Upper lobe of right lung (tissue), 1 donor: ENCODE measurements at places on chromosomes 13 and 19.

DNA sequence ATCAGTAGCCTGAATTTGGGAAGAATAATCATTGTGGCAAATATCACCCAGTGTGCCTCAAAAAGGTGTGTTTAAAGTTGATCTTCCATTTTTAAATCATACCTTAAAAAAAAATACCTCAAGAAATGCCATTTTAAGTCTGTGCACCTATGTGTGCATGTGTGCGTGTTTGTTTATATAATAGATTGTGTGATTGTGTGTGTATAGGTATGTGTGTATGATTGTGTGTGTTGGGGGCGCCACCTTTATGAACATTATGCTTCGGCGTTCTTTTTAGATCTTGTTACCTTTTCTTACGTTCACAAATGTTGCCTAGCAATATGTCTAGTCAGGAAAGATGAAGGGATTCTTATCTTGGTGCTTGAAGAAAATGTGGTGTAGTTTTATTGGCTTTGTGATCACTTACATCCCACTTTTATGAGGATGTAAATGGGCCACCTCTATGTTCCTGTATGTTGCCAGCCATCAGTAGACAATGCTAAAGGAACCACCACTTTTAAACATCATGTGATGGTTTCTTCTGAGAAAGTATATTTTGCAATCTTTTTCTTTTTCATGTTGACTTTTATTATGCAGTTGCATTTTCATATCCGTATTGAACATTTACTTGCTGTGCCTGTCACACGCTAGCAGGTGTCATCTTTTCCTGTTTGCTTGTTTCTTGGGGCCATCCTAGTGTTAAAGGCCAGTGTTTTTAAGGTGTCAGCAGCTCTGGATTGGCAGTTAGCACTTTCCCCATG, 2.2 kb upstream of the IRS2 start:
- no peak for DNase-seq

DNA sequence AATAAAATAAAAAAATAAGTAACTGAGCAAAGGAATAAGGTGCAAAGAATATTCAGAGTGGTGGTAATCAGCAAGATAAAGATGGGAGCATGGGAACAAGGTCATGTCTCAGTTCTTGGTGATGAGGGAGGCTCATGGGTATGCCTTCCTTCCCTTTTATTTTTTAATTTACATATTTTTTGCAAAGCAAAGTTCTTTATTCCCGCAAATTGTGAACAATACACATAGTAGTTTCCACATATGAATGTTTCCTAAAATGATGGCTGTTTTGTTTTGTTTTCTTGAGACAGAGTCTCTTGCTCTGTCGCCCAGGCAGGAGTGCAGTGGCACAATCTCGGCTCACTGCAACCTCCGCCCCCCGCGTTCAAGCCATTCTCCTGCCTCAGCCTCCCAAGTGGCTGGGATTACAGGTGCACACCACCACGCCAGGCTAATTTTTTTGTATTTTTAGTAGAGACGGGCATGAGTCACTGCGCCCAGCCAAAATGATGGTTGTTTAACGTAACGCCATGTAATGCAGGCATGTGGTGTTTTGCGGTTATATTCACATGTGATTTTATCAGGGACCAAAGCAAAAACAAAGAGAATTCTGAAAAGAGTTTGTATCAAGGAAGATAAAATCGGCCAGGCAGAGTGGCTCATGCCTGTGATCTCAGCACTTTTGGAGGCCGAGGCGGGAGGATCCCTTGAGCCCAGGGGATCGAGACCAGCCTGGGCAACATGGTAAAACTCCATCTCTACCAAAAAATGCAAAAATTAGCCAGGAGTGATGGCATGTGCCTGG, 4.5 kb upstream of the ADGRE2 start:
- no peak for DNase-seq

DNA sequence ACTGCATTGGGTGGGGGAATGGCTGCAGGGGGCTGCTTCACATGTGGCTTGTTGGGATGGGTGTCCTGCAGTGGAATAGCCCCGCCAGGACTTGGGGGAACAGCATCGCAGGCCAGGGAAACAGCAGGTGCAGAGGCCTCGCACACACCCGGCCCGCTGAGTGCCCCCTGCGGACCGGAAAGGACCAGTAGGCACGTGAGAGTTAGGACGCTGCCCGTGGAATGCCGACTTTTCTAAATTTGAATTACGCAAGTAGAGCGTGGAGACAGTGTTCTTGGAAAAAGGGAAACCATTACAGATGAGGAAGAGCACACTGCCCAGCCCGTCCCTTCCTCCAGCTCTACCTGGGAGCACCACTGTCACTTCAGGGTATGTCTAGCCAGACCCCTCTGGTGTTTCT, 11.5 kb downstream of the DNM2 start:
- DNase-seq = no peak

GRCh38 chr19:38455031-38455430, 21.5 kb downstream of the RYR1 start:
- DNase-seq = no peak

GRCh38 chr19:49231389-49231788, 73.8 kb downstream of the TRPM4 start:
- DNase-seq = no peak

DNA sequence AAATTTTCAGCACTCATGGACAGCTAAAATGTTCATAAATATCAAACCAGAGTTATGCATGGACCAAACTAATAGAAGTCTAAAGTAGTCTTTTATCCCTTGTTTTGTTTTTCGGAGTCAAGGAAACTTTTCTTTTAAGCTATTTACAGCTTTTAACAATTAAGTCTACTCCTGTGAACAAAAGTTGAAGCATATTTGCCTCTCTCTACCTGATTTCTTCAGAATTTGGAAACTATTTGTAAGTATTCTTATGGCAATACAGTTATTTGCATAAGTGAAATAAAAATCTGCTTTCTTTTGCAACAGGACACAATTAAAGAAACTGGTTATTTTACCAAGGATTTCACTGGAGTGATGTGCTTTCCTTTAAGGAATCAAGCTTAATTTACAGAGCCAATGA, 47.1 kb upstream of the ANKRD10 start:
- DNase-seq = no peak

DNA sequence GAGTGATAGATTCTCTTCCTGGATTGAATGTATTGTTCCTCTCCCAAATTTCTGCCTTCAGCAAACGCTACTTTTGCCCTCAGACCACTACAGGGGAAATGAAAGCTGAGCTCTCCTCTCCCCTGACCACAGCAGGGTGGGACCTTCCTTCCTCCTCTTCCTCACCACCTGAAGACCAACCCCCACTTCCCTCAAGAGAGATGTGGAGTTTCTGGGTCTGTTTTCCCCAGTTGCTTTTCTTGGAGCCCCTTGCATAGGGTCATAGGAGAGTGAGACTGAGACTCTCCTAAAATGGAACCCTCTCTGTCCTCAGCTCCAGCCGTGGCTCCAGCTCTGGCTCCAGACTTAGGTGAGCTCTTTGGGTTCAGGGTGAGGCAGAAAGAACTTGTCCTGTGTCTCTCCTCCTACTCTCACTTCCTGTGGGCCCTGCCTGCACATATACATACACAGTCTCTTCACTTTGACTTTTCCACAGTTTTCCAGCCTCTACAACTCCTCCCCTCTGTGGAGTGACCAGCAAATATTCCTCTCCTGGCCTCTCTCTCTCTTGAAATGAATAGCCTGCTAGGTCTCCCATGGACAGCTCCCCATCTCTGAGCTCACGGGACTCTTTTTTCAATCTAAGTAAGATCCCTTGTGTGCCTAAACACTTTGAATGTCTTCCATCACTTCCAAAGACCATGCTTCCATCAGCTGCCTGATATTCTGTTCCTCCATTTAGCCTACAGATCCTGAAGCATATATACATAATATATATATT, 19.2 kb upstream of the ZNF175 start:
- no peak for DNase-seq

- DNase-seq = no peak
These were observed 41.7 kb downstream of the RUBCNL start for GRCh38 chr13:46345398-46345797.

- DNase-seq = no peak
These were observed 6.3 kb downstream of the GPR108 start for GRCh38 chr19:6730941-6731670.

GRCh38 chr13:45678282-45678681, 23.8 kb upstream of the CBY2 start:
- DNase-seq = no peak

DNA sequence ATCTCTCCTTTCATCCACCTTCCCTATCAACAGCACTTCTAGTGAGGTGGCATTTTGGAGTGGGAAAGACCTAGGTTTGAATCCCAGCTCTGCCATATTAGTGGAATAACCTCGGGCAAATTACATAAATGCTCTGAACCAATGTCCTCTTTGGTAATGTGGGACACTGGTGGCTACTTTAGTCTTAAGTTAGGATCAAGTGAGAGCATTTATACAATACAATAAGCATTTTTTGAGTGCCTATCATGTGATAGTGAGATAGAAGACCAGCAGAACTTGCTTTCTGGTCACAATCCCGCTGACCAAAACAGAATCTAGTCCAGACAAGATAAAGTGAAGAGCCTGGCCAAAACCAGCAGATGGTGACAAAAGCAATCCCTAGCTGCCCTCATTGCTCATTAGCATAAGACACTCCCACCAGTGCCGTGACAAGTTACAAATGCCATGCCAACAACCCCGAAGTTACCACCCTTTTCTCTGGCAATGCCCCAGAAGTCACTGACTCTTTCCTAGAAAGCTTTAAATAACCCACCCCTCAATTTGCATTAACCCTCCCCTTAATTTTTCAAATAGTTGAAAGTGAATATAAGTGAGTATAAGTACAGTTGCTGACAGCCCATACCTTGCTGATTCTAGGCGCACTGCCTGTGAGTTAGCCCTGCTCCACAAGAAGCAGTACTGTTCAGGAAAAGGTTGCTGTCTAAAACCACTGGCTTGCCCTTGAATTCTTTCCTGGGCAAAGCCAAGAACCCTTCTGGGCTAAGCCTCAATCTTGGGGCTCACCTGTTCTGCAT, 28.9 kb upstream of the KPNA3 start:
- no peak for DNase-seq

- peak; percentile 95 for DNase-seq
These were observed 23.5 kb downstream of the KCTD15 start for GRCh38 chr19:33819880-33820781.

DNA sequence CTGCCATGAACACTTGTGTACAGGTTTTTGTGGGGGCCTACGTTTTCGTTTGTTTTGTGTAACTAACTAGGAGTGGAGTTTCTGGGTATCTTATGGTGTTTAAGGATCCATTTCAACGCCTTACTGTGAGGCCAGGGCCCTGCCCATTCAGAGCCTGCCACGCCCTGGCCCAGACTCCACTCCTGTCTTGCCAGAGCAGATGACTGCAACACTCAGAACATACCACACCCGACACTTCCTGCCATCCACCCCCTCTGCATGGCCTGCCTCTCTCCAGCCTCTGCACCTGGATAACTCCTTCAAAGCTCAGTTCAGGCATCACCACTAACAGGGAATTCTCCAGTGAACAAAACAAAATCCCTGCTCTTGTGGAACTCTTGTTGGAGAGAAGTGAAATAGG, 43.2 kb downstream of the RGCC start:
- DNase-seq = no peak

DNA sequence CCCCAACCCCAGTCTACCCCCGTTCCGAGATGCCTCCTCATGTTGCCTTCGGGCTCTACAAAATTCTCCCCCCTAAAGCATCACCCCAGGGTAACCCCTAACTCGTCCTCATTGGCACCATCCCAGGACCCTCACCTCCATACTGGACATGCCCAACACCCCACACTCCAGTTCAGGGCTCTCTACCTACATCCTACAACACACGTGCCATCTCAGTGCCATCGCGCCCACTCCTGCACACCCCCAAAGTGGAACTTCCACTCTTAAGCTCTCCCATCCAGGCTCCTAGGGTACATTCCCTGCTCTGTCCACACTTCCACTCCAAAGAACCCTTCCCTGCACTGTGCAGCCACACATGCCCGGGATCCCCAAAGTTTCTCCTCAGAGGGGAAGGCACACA, 827 bp upstream of the FKRP start:
- no peak for DNase-seq

DNA sequence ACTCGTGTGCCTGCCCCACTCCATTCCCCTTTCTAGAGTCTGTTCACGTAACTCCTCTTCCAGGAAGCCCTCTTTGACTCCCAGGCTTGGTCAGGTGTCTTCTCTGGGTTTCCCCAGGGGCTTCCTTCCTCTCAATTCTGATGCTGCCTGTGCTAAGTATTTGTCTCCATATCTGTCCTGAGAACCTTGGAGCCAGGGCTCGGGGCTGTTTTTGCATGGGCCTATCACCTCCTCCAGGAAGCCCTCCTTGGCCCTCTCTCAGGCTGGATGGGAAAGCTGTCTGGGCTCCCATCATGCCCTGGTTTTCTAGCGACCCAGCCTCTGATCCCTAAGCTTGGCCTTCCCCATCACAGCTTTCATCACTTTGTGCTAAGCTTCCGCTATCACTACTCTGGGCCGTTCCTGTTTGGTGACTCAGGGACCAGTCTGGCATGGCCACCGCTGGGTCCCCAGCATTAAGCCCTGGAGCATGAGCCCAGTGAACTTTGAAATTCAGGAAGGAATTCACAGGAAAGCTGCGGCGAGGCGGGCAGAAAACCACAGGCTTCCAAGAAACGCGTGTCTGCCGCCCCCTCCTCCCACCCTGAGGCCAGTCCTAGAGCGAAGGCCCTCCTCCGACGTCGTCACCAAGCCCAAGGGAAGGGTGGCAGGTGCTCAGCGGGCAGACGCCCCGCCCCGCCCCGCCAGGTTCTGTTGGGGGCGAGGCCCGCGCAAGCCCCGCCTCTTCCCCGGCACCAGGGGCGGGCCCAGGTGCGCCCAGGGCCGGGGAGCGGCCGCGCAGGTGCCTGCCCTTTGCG, 486 bp upstream of the SPINT2 start:
- DNase-seq = peak; percentile 96
